ENCODE measurements at places on chromosomes 1 and 21.
A peak's percentile ranks its signal among the peaks of the same experiment; 100 is the strongest.

- no peak for DNase-seq
Observed at GRCh38 chr1:8439015-8439702, 121.2 kb downstream of the SLC45A1 start.

DNA sequence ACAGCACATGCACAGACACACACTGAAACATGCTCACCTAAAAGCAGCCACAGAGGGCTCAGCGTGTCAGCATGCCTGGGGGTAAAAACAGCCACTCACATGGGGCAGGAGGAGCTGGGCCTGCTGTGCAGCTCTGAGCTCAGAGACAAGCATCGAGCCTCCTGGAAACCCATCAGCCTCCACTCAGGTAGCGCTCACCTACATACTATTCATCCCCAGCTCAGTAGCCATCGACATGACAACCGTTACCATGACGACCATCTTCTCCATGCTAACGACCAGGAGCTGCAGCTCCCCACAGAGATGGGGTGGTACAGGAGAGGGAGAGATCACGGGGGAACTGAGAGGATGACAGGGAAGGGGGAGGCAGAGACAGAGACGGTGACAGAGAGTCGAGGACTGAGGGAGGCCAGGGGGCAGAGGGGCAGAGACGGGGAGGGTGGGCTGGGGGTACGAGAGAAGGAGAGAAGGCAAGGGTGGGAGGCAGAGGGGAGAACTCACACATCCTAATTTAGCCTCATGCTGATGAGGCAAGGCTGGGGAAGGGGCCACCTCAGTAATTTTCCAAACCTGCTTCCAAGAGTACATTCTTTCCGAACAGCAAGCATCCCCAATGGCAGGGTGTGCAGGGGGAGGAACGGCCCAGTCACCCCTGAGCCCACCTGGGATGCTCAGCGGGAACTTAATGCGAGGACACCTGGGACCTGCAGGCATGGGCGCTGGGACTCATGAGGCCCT lies 28.4 kb downstream of the SDC3 start:
- no peak for DNase-seq

DNA sequence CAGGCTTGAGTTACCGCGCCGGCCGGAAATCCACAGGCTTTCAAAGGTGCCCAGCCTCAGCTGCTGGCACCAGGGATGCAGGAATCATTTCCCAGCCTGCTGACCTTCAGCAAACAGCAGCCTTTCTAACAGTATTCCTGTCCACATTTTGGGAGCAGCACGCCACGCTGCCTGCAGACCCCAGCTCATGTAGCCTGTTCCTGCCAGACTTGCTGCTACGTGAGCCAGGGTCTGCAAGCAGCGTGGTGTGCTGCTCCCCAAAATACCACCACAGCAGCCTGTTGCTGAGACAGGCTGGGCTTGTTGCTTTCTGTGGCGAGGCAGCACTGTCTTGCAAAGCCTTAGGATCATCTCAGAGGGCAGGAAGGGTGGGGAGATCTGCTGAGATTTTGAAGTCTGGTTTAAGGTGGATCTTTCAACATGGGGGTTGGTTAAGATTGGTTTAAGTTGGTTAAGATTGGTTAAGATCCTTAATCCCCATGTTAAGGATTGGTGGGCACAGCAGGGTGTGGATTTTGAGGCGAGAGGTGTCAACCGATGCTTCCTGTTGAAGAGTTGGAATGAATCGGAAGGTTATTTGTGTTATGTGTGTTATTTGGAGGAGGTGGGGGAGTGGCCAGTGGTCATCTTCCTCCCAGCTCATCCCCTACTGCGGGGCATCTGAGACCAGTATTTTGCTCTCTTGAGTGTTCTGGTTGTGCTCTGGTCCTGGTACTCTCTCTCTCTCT lies 12.9 kb downstream of the FAAH start:
- DNase-seq = no peak

GRCh38 chr1:20367116-20367585 lies 76.5 kb downstream of the VWA5B1 start:
- peak; percentile 44 for DNase-seq

GRCh38 chr1:24926563-24927249 lies 3.4 kb downstream of the RUNX3 start:
- DNase-seq = no peak

DNA sequence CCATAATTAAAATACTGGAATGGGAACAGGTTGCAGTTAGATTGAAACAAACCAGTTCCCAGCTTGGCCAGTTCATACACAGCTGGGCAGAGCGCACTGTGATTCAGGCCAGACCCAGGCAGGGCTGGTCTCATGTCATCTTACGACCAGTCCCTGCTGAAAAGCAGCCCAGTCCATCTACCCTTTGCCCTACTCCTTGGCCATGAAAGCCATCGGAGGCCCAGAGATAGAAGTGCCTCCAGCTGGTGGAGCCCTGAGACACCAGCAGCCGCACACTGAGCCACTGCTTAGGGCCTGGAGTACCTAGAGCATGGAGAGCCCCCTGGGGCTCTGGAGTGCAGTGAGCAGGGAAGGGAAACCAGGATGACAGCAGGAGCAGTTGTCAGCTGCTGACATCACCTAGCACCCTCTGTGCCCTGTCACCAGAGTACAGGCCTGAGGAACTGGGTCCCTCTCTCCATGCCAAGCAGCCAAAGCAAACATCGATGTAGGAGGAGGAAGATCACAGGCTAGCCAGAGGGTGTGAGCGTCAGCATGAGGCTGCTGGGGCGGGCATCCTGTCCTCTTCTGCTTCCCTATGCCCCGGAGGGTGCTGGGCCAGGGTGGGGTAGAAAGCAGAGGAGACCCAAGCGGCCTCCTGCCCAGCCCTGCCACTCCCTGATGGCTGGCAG lies 34.2 kb upstream of the TMEM125 start:
- DNase-seq = no peak

- no peak for DNase-seq
Observed at GRCh38 chr1:145975216-145975615, 10.7 kb downstream of the POLR3GL start.

- DNase-seq = no peak
Observed at GRCh38 chr1:183553331-183553730, 36.9 kb downstream of the NCF2 start.

GRCh38 chr1:96329121-96329520 lies 392.5 kb upstream of the PTBP2 start:
- DNase-seq = no peak

DNA sequence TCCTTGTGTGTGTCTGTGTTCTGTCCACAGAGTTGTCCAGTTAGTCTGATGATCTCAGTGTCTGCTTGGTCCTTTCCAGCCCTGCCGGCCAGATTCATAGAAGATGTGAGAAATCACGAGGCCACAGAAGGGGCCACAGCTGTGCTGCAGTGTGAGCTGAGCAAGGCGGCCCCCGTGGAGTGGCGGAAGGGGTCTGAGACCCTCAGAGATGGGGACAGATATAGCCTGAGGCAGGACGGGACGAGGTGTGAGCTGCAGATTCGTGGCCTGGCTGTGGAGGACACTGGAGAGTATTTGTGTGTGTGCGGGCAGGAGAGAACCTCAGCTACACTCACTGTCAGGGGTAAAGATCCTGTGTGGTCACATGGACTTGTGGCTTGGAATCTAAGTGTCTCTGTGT lies 95.8 kb downstream of the OBSCN start:
- DNase-seq = no peak

GRCh38 chr1:81224222-81224621 lies 576.5 kb upstream of the ADGRL2 start:
- DNase-seq = no peak

GRCh38 chr1:38235705-38236104 lies 189.1 kb upstream of the POU3F1 start:
- DNase-seq = no peak

DNA sequence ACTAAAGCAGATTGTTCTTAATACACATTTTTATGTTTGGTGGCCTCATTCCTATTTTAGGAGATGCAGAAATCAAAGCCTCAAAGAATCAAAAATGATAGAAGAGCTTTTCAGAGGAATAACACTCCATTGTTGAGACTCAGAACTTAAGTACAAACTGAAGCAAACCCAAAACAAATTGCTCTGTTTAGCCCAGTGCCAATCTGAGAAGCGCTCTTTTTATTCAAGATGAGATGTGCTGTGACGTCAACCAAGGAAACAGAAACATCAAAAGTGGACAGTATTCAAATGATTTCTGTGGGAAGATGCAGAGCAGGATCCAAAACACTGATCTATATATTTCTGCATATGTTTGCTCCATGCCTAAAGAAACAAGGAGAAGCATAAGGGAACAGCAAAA lies 18.0 kb downstream of the COLGALT2 start:
- DNase-seq = no peak

GRCh38 chr1:209567698-209568175 lies 15.8 kb upstream of the CAMK1G start:
- no peak for DNase-seq

- DNase-seq = no peak
Observed at GRCh38 chr1:82562448-82562847, 761.7 kb downstream of the ADGRL2 start.

- DNase-seq = no peak
Observed at GRCh38 chr1:203544485-203544884, 50.5 kb downstream of the OPTC start.

DNA sequence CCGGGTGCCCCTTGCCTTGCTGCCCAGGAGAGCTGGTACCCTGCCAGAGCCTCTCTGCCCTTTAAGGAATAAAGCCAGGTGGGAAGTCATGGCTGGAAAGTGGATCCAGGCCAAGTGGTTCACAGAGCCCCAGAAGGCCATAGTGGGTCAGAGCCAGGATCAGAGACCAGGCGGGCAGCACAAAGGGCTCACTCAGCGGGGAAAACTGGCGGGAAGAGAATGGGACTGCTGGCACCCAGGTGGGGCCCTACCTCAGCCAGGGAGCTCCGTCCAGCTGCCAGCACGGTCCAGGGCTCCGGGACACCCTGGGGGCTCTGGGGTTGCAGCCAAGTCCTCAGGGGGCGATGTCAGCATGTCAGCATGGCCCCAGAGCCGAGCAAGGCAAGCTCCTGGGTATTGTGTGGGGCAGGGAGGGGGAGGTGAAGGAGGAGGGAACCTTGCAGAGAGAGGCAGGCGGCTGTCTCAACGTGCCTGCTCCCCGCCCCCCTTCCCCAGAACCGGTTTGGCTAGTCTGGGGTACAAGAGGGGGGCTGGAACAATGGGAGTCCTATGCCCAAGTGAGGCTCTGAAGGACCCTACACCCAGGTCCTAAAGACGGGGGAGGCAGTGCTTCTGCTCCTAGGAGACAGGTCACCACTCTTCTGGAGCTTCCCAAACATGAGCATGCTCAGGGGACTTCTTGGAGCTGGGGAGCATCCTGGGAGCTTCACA lies at the start of gene ARHGEF19:
ARHGEF19 (minus strand) TSS at position 402 of the 711 bp plus-strand sequence. CDS start 3,598 bp downstream, outside the sequence.
- DNase-seq = no peak

DNA sequence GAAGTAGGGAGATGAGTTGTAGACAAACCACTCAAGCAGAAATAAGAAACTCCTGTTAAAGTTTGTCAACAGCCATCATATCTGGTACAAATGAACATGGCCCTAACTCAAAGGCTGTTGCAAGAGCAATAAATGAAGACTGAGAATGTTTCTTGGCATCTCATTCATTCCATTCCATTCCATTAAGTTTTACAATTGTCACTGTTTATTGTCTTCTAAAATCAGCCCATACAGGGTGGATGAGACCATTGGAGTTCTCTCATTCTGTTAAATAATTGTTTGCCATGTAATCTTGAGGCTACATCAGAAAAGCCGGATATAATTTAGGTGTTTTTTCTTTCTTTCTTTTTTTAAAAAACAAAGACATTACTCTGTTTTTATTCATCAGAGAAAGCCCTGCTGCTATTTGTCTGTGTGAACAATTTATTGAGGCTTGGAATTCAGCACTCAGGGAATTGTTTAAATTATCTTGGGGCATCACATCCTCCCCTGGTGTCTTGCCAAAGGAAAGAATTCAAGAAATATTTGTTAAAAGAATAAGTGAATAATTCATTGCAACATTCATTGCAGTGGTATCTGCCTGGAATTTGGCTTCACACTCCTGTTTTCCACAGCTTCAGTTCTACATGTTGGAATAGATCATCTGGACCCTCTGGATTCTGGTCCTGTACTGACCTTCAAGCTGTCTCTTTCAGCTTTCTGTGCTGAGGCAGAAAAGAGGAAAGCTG lies 604.5 kb downstream of the PLPP3 start:
- DNase-seq = no peak

DNA sequence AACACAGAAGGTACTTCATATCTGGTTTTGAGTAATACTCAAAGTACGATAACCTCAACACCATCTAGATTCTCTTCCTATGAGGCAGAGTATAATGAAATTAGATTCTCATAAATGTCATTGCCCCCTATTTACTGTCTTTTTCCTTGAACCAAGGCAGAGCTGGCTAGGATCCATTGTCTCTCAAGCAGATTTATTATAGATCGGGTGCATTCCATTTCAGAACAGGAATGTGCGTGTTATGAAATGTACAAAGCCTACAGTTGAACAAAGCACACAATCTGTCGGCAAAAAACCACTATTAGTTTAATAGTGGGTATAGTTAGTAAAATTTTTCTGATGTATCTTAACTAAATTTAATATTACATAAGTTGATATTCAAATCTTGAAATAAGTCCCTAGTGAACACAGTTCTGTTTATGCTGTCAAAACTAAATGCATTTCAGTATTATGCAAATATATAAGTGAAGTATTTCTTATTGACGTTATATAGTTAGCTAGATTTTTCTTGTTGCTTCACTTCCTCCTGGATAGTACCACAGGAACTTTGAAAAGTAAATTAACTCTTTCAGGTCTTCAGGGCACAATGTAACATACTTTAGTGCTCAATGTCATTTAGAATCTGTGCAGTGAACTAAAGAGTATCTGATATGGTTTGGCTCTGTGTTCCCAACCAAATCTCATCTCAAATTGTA lies 92.1 kb downstream of the DDAH1 start:
- DNase-seq = no peak

DNA sequence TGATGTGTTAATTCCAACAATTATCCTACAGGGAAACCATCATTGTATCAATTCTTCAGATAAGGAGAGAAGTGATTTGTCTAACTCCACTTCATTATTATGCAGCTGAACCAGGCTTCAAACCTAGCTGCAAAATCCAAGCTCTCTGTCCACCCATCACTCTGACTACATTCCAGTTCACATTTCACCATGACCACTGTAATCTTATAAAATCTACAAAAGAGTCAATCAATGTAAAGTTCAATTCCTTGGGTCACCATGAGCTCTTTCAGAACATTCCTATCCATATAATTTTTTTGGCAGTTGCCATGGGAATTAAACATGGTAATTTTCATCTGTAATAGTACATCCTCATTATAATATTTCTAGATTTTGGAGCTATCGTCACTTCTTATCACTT lies 100.9 kb downstream of the PLPPR5 start:
- no peak for DNase-seq

- DNase-seq = no peak
Observed at GRCh38 chr1:9746211-9746610, 77.6 kb downstream of the CLSTN1 start.

GRCh38 chr1:40199126-40199525 lies 37.9 kb downstream of the RLF start:
- DNase-seq = no peak

DNA sequence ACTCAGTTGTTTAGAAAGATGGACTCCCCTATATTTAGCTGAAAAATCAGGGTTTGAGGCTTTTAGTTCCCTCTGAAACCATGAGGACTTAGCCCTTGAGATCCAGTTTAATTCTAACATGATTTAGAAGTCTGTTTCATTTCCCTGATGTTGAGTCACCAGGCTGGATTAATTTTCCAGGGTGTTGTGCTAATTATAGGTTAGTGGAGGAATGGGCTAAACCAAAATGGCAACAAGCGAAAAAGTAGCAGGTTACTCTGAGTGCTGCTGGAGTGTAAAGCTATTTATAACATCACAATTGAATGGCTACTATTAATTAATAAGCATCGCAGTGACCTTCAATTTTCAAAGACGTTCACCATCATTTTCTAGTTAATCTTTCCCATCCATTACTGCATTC lies 15.5 kb upstream of the USP24 start:
- no peak for DNase-seq

GRCh38 chr1:172895050-172895460 lies 155.7 kb downstream of the TNFSF18 start:
- peak; percentile 6 for DNase-seq

Data from SW 1271 (cell line).